ENCODE measurements at places on chromosomes 16 and 17.

- DNase-seq: no peak
Measured at GRCh38 chr16:25155553-25156460, 44.3 kb downstream of the LCMT1 start.

DNA sequence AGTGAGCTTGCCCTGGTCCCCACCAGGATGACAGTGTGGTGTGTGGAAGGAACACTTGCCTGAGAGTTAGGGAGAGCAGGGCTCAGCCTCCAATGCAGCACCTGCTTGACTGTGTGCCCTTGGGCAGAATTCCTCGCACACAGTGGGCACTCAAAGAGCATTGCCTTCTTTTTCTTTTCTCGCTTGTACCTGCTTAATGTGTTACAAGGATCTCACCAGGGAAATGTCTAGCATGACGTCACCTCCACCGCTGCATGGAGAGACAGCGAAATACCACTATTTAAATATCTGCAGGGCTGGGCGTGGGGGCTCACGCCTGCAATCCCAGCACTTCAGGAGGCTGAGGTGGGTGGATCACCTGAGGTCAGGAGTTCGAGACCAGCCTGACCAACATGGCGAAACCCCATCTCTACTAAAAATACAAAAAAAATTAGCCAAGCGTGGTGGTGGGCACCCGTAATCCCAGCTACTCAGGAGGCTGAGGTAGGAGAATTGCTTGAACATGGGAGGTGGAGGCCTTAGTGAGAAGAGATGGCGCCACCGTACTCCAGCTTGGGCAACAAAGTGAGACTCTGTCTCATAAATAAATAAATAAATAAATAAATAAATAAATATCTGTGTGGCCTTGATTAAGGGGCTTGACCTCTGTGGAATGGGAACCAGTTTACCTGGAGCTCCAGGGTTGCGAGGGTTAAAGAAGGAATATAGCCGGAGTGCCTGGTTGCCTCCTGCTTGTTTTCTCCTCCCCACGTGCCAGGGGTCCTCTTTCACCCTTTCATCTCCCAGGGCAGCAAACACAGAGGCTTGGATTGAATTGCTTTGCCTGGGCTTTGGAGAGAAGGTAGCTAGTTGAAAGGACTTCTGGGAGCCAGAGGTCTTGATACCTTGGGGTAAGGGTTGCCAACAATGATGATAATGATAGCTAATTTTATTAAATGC, 16.3 kb downstream of the SNX29 start:
- DNase-seq: no peak

DNA sequence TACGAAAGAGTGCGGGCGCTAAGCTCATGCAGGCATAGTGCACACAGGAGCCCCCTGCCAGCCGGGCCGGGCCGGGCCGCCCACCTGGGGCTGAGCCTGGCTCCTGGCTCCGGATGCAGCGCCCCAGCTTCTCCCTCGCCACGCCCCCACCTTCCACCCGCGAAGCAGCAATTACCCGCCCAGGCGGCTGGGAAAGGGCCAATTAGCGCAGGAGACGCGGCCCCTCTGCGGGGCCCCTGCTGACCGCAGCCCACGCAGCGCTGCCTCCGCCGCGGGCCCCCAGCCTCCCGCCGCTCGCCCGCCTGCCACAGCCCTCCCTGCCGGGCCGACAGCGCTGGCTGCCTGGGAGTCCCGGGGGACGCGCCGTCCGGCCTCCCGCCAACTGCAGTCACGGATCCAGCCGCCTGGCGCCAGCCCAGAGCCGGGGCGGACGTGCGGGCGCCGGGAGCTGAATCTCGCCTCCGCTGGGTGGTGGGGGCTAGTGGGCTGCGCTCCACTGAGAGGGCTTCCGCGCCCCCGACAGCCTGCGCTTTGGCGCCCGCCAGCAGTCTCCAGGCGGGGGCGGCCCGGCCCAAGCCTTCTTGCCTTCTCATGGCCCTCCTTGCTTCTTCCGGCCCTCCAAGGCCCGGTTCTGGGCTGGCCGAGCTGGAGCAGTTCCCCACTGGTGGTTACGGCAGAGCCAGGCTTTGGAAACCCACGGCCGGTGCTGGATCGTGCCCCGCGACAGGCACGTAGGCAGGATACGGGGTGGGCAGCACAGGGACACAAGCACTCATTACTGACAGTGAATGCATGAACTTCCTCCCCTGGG, 14.9 kb upstream of the CBFB start:
- no peak for DNase-seq

GRCh38 chr17:31391496-31391949, at the start of gene RAB11FIP4:
RAB11FIP4 (plus strand) TSS chr17:31391675; CDS start chr17:31391853, 178 bp downstream.
- no peak for DNase-seq

DNA sequence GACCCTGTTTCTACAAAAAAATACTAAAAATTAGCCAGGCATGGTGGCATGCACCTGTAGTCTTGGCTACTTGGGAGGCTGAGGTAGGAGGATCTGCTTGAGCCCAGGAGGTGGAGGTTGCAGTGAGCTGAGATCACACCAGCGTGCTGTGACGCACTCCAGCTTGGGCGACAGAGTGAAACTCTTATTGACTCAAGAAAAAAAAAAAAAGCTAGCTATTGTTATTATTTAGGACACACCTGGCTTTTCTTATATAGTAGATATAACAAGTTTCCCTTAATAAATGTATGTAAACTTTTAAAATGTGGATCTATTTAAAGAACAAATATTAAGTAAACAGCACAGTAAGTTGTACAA, 1.8 kb downstream of the RABEP2 start:
- DNase-seq: no peak

DNA sequence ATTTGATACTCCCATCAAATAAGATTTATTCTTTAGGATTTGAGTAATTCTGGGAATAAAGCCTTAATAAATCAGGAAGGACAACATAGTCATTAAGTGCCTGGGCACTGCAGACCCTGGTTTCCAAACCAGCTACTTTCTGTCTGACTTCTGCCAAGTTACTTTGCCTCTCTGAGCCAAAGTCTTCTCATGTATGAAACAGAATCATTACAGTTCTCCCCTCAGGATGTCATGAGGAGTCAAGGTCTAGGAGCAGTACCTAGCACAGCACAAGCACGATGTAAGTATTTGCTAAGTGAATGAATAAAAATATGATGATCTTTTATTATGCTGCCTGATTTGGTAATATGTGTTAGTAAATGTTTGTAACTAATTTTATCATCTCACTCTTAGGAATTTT, 30.4 kb upstream of the HEATR6 start:
- DNase-seq: no peak

GRCh38 chr17:73595479-73595878, 48.8 kb downstream of the SDK2 start:
- DNase-seq: no peak

GRCh38 chr16:68470461-68471150, 22.3 kb upstream of the SMPD3 start:
- DNase-seq: no peak

DNA sequence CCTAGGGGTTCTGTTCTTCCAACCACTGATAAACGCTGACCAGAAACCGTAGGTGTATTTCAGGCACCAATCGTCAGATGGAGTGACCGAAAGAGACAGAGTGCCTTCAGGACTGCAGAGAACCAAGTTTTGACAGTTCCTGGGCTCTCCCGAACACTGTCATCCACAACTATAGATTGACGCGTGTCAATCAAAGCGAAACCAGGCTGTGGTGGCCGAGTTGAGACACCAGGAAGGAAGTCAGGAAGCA, 11.9 kb upstream of the AURKB start:
- no peak for DNase-seq

DNA sequence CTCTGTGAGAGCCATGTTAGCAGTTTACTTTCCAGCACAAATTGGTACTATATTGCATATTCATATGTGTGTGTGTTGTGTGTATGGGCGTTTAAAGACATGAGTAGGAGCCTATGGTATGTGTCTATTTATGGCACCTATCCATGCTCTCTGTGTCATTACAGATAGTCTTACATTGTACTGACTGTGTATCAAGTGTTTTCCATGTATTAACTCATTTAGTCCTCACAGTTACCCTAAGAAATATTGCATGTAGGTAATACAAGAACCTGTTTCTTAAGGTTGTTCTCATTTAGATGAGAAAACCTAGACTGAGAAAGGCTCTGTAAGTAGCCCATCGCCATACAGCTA, 1.6 kb downstream of the ALG1 start:
- DNase-seq: no peak

DNA sequence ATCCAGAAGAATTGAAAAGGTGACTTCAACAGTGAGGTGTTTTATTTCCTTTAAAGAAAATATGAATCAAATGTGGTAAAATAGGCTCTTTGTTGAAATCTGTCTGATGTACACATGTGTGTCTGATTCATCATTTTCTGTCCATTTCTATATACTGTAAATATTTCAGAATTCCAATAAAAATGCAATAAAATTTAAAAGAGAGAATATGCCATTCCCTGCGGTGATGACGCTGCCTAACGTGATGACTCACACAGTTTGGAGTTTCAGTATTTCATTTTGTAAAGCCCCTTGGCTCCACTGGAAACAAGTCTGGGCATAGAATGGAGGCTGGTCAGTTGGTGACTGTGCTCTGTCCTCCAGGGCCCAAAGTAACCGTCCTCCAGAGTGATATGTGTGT, 482.5 kb upstream of the CDH5 start:
- DNase-seq: peak; percentile 85

GRCh38 chr16:4414187-4414917, 2.0 kb downstream of the CORO7 start:
- DNase-seq: no peak

DNA sequence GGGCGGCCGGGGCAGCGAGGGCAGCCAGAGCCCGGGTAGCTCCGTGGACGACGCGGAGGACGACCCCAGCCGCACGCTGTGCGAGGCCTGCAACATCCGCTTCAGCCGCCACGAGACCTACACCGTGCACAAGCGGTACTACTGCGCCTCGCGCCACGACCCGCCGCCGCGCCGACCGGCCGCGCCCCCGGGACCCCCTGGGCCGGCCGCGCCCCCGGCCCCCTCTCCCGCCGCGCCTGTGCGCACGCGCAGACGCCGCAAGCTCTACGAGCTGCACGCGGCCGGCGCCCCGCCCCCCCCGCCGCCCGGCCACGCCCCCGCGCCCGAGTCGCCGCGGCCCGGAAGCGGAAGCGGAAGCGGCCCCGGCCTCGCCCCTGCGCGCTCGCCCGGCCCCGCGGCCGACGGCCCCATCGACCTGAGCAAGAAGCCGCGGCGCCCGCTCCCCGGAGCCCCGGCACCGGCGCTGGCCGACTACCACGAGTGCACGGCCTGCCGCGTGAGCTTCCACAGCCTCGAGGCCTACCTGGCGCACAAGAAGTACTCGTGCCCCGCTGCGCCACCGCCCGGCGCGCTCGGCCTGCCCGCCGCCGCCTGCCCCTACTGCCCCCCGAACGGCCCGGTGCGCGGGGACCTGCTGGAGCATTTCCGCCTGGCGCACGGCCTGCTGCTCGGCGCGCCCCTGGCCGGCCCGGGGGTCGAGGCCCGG, 36.1 kb upstream of the ZC3H18 start:
- DNase-seq: no peak

DNA sequence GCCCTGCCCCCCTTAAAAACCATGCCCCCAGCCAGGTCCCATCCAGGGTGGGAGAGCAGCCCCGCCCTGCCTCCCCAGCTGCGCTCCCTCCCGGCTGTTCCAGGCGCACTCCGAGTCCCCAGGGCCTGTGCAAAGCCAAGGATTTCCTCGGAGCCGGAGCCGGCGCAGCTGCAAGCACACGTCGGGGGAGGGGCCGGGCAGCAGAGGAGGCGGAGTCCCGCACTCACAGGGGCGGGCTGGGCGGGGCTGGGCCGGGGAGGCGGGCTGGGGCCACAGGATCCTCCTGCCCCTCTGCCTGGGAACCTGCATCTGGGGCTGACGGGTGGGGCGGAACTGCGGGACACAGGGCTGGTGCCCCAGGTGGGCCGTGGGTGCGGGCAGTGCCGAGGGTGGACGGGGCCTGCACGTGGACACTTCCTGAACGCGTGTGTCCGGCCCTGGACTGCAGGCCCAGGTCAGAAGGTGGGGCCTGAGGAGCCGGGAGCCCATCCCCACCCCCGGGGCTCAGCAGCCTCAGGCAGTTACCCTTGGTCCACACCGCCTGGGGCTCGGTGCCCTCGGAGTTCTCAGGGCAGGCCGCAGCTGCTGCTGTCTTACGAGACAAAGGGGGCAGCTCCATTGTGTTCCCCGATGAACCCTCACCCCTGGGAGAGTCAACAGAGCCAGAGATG, 24.0 kb upstream of the SSTR5 start:
- DNase-seq: no peak

GRCh38 chr17:59527325-59527917, 38.0 kb upstream of the DHX40 start:
- no peak for DNase-seq

DNA sequence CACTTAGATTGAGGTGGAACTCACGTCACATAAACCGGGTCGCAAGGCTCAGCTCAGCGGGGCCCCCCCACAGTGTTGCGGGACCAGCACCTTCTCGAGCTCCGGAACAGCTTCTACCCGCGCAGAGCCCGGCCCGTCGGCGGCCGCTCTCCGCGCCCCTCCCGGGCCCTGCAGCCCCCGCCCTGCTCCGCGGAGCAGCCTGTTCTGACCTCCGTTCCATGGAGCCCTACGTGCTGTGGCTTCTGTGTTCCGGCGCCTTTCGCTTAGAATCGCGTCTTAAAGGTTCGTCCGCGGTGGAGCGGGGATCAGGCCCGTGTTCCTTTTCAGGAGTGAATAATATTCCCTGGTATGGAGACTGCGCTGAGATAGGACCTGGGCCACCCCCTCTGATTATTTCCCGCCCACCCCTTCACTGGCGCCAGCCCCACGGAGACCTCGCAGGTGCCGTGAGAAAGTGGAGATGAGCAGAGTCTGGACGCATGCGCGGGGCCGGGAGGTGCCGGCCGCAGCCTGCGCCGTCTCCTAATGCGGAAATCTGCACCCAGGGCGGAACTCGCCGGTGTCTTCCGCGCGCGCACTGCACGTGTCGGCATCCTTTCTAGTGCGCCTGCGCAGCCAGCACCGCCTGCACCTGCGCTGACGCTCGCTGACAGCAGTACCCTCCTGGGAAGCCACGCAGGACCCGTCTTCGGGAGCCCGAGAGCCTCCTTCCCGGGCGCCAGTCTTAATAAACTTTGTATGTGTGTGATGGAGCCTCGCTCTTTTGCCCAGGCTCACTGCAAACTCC, 30.9 kb downstream of the ZNF778 start:
- DNase-seq: no peak

DNA sequence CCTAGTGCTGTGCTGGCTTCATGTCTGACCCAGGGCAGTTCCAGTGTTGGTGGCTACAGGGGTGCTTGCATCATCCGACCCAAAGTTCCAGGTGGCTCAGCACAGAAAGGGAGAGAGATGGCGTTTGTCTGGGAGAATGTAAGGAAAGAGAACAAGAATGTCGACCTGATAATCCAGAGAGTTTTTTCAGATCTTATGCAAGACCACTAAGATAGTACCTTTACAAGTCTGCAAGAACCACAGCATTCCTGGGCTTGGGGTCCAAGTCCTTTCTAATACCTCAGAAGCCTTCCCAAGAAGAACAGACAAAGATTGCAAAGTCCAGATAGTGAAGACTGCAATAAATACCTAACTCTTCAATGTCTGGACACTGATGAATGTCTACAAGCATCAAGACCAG, 363.0 kb upstream of the TOM1L1 start:
- no peak for DNase-seq

All from HS-5 (cell line).